ENCODE measurements at places on chromosomes 11 and 22. TPM values are rescaled to one million over a fixed set of nuclear protein-coding genes. Genes with fewer than 3 reads are reported as not detected.

Gene SYT12
- 22.3 TPM for total RNA-seq

Gene MS4A8
- not detected for total RNA-seq

Gene TYR
- total RNA-seq: not detected

Gene SLC22A25
- total RNA-seq: not detected

Gene BLID
- total RNA-seq: not detected

Gene PDE2A
- total RNA-seq: 2.1 TPM

Gene ST13
- 198 TPM for total RNA-seq

Gene CACNA1I
- 0.06 TPM for total RNA-seq

Gene TMPRSS4
- 0.07 TPM for total RNA-seq

Gene CD3E
- total RNA-seq: not detected

Gene BIRC3
- total RNA-seq: 57.4 TPM

Gene OR2D2
- not detected for total RNA-seq

Gene MRPL40
- 42.1 TPM for total RNA-seq

Gene NLRP10
- not detected for total RNA-seq

Gene OR52B2
- not detected for total RNA-seq

Gene ZBED5
- 17.5 TPM for total RNA-seq
